NCI-H1436 treated with DMSO at 0.1 percent for 48 hours (cell line): ENCODE measurements at places on chromosomes 5 and 9.

DNA sequence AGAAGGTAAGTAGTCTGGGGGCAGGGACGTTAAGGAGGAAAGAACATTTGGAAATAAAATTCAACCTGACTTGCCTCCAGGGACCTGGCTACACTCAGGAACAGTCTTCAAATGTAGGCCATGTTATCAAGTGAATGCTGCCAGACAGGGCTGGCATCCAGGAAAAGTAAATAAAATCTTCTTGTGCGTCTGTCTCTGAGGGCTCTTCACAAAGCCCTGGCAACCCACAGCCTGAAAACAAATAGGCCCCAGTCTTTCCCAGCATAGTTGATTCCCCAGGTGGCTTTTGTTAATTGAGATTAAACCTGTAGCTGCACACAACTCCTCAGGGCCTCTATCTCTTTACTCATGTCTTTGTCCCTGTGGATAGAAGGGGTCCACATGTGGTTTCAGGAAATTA lies 55.4 kb downstream of the STK32A start:
- DNase-seq, result peak; percentile 59

DNA sequence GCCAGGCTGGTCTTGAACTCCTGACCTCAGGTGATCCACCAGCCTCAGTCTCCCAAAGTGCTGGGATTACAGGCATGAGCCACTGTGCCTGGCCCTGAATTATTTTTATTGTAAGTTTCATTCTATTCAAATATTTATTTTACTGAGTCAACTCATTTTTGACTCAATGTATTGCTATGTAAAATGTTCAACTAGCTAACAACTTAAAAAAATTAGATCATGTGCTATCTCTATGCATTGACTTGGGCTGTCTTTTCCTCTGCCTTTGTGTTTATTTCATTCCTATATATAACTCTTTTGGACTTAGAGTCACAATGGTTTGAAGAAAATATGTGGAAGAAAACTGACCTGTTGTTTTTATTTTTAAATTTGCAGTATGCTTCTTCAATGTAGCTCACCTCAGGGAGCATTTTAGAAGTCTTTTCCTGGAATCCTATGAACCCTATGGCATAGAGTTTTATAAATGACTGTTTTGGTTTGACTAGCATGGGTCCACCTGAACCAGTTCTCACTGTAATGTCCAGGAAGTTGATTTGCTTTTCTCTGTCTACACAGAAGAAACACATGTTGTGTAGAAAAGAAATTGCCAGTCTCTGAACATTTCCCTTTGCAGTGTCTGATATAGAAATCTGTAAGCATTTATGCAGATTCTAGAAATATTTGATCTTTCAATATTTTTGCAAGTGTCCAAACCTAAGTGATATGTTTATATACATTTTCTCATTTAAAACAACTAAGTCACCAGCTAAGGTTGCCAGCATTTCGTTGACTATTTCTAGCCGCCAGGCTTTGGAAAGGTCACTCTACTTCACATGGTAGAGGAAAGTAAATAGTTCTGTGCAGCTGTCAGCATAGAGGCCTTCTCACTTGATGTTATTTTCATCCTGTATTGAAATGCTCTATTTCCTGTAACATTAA lies 138.8 kb downstream of the PCSK1 start:
- no peak for DNase-seq

GRCh38 chr5:87541033-87541432 lies 128.3 kb upstream of the CCNH start:
- no peak for DNase-seq

- DNase-seq, result no peak
Measured at GRCh38 chr5:134732819-134733218, 5.5 kb upstream of the CAMLG start.
